Stimulated activated CD8-positive, alpha-beta memory T cell treated with anti-CD3 and anti-CD28 coated beads, Interleukin-4, amount 100 ng/mL, for 4 hours (primary cell): ENCODE measurements at places on chromosomes 4 and X.

DNA sequence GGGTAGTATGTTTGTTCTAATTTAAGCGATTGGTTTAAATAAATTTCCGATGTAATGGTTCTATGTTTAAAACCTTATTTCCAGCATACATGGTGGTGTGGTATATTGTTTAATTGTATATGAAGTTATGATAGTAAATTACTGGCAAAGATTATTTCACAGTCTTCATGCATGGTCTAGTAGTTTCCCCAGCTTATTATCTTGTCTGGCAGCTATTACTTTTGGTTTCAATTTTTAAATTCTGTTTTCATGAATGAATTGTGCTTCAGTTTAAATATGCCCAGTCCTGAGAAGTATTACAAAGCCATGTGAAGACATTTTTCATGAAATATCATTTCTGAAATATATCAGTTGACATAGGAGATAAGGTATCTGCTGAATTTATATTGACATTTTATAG, 6.3 kb downstream of the ALG13 start:
- DNase-seq = no peak

DNA sequence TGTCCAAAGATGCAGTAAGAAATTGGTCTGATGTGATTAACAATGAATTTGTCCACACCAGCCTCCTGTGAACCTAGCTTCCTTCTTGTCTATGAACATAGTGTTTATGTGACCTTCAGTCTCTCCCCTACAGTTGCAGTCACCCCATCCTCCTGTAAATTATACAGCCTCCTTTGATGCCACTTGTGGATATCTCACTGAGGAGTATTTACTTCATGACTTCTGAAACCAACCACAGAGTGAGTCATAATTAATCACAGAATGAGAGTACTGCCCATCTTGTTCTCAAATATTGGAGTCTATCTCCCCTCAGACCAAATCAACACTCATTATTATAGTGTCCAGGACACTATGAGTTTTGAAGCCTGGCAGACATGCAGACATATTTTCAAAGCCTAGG, 27.3 kb upstream of the XAGE2 start:
- DNase-seq = no peak

- no peak for DNase-seq
These were observed 36.8 kb downstream of the RAP1GDS1 start for GRCh38 chr4:98298022-98298421.

DNA sequence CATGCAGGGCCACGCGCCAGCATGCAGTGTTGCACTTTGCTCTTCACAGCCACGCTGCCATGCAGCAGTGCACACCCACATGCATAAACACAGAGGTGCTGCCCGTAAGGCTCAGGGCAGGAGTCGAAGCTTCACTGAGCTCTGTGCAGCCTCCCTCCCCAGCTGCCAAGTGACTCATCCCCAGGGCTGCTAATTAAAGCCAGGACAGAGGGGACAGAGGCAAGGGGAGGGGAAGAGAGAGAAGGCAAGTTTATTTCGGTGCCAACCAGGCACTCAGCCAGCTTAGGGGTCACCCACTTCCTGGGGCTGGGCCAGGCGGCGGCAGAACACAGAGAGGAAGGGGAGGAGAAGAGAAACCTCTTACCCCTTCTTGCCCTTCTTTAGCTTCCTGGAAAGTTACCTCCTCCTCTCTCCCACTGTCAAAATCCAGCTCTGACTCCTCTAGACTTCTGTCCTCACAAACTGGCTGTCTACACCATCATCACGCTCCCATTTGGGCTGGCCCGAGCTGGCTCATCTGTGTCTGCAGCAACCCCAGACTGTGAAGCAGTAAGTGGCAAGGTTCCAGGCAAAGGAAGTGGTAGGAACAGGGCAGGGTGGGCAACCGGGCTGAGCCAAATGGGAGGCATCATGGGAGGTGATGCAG, 6.2 kb upstream of the IQSEC2 start:
- peak; percentile 16 for DNase-seq

GRCh38 chr4:178811356-178811755, 1369.1 kb upstream of the AGA start:
- DNase-seq = no peak

DNA sequence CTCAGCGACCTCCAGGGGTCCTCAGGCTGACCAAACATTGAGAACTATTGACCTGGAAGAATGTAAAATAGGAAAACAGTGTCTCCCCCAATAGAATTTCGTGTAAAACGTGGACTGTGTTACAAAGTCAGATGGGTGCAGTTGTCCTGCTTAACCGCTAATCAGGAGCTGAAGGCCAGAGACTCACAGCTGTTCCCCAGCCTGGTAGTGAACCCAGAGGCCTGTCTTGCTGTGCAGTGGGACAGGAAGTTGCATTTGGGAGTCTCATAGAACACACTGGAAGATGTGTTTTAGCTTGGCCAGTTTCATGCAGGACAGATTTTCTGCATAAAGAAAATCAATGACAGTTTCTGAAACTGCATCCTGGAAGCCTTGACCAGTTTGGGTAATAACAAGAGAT, 151.5 kb downstream of the PTTG2 start:
- DNase-seq = no peak

DNA sequence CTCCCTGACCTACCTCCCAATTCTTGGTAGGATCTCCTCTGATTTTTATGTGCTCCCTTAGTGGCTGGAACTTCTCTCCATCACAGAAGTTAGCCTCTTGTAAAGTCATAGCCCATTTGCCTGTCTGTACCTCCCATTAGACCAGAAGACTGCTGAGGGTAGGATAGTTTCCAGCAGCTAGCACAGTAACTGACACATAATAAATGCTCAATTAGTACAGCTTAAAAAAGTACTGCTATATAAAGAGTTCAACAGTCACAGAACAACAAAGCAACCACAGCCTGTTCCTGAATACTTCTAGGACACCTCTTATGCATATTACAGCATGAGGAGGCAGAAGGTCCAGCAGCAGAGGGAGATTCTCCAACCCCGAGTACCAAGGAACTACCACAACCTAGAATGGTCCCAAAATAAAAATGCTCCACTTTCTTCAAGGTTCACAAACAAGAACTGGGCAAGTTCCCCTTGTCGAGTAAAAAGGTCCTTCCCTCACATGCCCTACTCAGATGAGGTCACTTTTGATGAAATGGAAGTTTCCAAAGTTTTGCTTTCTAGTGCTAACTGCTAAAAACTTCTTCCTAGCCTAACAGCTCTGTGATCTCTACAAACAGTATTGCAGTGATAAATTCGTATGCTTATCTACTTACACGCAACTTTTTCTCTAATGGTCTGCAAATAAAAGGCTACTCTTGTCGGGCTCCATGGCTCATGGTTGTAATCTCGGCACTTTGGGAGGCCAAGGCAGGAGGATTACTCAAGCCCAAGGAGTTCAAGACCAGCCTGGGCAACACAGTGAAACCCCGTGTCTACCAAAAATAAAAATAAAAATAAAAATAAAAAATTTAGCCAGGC, 12.8 kb downstream of the MECP2 start:
- no peak for DNase-seq

DNA sequence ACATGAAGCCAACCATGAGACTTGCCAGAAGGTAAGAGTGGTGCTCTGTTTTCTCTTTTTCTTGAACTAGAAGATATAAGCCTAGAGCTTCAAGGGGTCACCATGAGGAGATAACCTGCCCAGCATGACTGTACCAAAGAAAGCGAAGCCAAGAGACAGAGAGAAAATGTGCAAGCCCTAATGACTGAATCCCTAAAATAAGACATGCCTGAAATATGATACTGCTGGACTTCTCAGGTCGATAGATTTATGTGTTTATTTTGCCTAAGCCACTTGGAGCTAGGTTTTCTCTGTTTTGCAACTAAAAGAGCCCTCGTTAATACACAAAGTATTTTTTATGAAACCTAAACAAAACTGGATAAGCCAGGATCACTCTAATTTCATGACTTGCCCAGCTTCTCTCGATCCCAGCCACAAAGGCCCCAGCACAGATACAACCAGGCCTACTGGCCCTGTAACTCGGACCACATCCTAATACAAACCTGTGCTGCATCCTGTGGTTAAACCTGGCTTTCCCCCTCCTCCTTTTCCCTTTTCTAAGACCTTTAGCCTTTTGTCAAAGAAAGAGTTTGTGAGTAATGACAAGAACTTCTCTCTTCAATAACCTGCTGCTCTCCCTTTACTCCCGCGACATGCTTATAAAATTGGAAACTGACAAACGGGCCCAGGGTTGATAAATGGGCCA, 185.8 kb downstream of the APBB2 start:
- DNase-seq = no peak

DNA sequence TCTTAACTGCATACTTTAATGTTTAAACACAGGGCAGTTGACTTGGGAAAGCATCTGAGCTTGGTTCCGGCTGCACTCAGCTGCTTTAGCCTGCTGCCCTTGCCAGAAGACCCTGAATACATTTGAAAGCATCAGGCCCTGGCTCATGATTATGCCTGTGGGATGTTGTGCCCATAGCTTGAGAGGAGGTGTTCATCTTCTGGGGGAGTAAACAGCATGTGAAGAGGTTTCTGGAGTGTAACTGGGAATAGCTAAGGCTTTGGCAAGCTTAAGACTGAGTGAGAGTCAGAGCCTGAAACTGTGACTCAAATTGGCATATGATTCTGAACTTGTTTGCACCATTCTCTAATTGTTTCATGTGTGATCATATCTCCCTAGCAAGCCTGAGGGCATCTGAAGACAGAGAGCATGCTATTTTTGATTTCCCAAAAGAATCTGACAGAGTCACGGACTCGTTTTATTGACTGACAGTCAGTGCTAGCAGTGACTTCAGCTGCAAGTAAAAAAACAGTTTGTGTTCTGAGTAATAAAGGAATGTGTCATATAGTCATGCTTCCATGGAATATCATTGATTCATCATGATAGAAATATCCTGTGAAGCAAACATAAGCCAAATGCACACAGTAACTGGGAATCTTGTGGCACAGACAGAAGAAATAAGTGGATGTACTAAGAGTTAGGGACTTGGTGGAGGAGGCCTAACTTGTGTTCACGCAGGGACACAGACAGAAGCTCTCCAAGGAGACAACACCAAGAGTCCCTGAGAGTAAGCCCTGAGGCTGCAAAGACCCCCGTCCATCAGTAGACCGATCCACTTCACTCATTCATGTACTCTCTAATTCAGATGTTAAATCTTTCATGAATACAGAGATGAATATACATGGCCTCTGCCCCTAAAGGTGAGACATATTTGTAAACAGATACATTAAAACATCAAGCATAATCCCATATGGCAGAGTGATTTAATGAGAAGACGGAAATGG, 100.7 kb downstream of the SYNPO2 start:
- DNase-seq = no peak

- DNase-seq = no peak
These were observed 6.4 kb upstream of the PTTG2 start for GRCh38 chr4:37953620-37954293.

- DNase-seq = no peak
These were observed 16.2 kb downstream of the MAEA start for GRCh38 chr4:1305781-1306455.

- DNase-seq = no peak
These were observed 248.6 kb downstream of the PCDH18 start for GRCh38 chr4:137283737-137284136.

- no peak for DNase-seq
These were observed 12.3 kb upstream of the ADH5 start for GRCh38 chr4:99100876-99101275.

- DNase-seq = no peak
These were observed 26.0 kb downstream of the MANBA start for GRCh38 chr4:102734591-102735385.

- DNase-seq = peak; percentile 49
These were observed 632 bp downstream of the PLP2 start for GRCh38 chrX:49172280-49172780.

- DNase-seq = no peak
These were observed 58.2 kb upstream of the DUSP21 start for GRCh38 chrX:44785652-44786051.

- DNase-seq = no peak
These were observed 276.4 kb downstream of the PDGFC start for GRCh38 chr4:156695163-156695562.

- DNase-seq = no peak
These were observed 22.3 kb upstream of the SORCS2 start for GRCh38 chr4:7170012-7170411.

GRCh38 chrX:50952406-50952805, 41.9 kb downstream of the BMP15 start:
- no peak for DNase-seq

DNA sequence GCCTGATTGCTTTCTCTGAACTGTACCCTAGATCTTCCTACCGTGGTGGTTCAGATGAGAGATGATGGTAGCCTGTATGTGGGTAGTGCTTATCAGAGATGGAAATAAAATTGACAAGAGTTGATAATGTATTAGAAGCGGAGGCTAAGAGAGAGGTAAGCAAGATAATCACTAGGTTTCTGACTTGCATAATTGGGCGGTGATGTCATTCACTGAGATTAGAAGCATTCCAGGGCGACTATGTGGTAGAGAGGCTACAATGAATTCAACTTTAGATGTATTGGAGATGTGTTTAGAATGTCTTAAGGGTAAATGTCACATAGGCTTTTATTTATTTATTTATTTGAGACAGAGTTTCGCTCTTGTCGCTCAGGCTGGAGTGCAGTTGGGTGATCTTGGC, 415 bp upstream of the TENM3 start:
- no peak for DNase-seq

DNA sequence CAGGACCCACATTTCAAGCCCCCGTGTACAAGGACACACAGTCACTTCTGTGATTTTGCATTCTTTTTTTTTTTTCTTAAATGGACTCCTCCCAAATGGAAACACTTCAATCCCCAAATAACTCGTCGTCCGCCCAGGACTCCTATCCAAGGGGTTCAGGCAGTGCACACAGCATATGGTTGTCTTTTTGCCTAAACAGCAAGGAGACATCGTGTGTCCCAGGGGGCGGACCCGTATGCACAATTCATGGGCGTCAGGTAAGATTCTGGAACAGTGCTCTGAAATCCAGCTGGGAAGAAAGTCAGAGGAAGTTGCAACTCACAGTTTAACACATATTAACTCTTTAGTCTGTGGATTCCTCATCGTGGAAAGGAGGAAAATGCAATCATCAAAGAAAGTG, 231.3 kb downstream of the SHOX start:
- no peak for DNase-seq

GRCh38 chr4:76836860-76837562, 60.9 kb downstream of the SOWAHB start:
- DNase-seq = no peak

GRCh38 chrX:71992711-71993110, 82.1 kb downstream of the NHSL2 start:
- DNase-seq = peak; percentile 34

GRCh38 chr4:40648131-40648530, 18.5 kb upstream of the RBM47 start:
- DNase-seq = no peak

GRCh38 chr4:163535657-163536056, 41.2 kb downstream of the TMA16 start:
- DNase-seq = no peak

DNA sequence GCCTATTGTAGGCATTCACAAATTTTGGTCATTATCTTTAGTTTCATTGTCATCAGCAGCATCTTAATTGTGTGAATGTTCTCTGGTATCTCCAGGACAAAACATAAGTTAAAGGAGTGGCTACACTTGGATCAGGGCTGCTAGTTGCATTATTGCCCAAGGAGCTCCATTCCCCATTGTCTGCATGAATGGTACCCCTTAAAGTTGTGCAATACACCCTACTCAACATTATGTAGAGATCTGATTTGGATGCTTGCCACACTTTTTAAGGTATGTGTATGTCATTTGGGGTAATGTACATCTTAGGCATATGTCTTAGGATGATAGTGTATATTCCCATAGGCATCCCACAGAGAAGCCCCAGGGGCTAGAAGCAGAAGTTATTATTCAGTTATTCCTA, 2.9 kb downstream of the GRXCR1 start:
- no peak for DNase-seq
